ENCODE measurements at places on chromosomes 16 and 17. TPM values are rescaled to one million over a fixed set of nuclear protein-coding genes. Genes with fewer than 3 reads are reported as not detected.

DNA sequence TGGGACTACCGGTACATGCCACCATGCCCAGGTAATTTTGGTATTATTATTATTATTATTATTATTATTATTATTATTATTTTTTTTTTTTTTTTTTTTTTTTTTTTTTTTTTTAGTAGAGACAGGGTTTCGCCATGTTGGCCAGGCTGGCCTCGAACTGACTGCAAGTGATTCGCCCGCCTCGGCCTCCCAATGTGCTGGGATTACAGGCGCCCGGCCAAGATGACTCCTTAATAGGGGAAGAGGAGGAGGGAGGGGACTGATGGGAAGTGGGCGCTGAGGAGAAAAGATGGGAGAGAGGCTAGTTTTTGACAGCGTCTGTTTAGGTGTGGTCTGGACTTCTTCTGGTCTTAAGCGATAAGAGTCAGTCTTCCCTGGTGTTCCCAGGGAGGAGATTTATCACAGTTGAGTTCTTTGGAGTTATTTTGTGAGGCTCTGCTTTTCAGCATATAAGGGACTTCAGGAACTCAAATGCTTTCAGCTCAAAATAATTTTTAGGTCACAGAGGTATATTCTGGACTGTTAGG, 34.4 kb upstream of the SLC5A10 start:
- no peak for DNase-seq

Gene DOC2A
- 0.56 TPM for total RNA-seq

GRCh38 chr17:46901291-46901690, 21.7 kb upstream of the GOSR2 start:
- no peak for DNase-seq

- no peak for DNase-seq
Observed at GRCh38 chr17:29136998-29137730, 43.0 kb downstream of the MYO18A start.

DNA sequence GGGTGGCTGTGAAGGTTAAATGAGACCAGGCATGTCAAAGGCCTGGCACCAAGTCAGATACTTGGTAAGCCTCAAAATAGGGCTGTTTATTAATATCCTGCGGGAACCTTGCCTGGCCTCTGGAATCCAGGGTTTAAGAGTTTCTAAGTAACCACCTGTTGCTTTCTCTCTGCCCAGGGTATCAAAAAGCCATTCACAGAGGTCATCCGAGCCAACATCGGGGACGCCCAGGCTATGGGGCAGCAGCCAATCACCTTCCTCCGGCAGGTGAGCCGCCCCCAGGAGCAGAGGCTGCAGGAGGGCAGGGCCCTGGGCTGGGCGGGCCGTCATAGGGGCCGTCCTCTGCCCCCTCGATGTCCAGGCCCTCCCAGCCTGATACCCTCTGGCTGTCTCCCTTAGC, 13.3 kb downstream of the GPT2 start:
- DNase-seq = no peak

DNA sequence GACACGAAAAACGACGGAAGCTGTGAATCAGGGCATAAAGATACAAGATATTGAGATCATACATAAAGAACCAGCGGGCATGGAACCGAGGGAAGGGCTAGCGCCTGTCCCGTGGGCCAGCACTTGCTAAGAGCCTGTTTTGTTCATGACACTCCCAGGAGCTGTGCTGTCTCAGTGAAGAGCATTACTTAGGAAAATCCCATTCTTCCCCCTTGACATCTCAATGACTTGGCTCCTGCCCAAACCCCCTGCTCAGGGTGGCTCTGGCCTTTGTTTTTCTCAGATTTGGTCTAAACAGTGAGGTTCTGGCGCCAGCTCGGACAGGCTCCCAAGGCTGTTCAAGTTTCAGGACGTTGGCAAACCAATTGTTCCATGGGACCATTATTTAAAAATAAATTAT, 79.1 kb upstream of the SEC14L1 start:
- DNase-seq = no peak

Gene COL1A1
- 261 TPM for total RNA-seq

Gene CA7
- total RNA-seq = not detected

DNA sequence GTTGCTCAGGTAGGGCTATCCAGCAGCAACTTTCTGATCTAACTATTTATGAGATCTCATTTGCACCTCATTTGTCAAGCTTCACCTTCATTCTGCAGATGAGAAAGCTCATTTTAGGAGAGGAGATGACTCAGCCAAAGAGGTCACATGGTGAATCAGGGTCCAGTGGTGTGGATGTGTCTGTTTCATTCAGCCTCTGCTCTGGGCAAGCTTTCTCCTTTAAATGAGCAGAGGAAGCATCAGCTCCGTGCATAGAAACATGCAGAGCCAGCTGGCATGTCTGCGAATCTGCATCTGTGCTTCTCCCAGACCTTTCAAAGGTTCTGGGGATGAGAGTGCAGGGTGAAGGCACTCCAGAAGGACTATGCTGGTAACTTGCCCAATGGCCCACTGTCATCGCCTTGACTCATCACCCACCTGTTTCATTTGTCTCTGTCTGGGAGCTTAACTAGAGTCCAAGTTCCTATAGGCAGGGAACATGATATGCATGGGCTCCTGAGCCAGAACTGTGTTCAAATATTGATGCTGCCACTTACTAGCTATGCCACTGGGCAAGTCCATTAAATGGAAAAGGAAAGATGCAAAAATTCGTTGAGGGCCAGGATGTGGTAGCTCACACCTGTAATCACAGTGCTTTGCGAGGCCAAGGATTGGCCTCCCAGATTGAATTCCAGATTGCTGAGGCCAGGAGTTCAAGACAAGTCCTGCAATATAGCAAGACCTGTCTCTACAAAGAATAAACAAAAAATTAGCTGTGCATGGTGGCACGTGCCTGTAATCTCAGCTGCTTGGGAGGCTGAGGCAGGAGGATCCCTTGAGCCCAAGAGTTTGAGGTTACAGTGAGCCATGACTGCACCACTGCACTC, 67.1 kb upstream of the NLK start:
- DNase-seq = no peak

GRCh38 chr16:1561836-1562235, 28.4 kb downstream of the TMEM204 start:
- DNase-seq = no peak

GRCh38 chr16:52787709-52788108, 240.8 kb upstream of the TOX3 start:
- DNase-seq = no peak

DNA sequence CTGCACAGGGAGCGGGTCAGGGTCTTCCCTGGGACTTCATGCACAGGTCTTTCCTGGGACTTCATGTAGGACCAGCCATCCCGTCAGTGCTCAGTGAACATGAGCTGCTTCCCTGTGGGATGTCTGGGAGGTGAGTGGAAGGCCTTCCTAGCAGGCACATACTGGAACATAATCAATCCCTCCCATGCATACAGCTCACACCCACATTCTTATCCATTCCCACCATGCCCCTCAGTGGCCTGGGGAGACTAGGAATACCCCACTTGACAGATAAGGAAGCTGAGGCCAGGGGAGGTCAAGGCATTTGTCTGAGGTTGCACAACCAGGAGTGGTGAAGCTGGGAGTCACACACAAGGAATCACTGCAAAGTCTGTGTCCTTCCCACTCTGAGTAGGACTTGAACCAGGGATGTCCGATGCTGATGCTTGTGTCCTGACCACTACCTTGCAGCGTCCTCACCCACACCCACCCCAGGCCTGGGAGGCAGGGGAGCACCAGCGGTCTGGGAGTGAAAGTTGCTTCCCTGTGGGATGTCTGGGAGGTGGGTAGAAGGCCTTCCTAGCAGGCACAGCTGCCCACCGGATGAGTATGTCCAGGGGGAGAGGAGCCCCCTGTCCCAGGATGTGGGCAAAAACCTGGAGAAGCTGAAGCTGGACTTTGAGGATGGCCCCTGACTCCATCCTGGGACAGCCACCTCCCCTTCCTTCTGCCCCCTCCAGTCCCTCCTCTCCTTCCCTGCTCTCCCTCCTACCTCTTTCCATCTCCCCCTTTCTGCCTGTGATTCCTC, 1.0 kb upstream of the NLRC5 start:
- DNase-seq = no peak

- DNase-seq = no peak
Observed at GRCh38 chr16:89615596-89616090, 2.2 kb downstream of the DPEP1 start.
